HFFc6 (cell line): ENCODE measurements at places on chromosomes 7 and 10.

DNA sequence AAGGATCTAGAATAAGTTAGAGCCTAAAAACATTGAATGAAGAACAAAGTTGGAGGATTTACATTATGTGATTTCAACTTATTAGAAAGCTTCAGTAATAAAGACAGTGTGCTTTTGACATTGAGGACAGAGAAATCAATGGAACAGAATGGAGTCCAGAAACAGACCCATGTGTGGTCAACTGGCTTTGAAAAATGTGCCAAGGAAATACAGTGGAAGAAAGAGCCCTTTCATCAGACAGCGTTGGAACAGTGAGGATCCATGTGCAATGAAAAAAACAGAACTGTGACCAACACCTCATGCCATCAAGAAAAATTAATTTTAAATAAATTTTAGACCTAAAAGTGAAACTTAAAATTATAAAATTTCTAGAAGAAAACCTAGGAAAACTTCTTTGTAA is 50.6 kb upstream of the LRRC18 start:
- DNase-seq, result no peak
- no peak overlapping the region for H3K4me3 ChIP-seq
- H3K4me1 ChIP-seq, result no peaks in the 10 kb centered on the region
- no peaks in the 10 kb centered on the region for H3K36me3 ChIP-seq
- H3K27ac ChIP-seq, result no peak overlapping the region
- H3K27me3 ChIP-seq, result peaks cover 20% of the 10 kb centered on the region

DNA sequence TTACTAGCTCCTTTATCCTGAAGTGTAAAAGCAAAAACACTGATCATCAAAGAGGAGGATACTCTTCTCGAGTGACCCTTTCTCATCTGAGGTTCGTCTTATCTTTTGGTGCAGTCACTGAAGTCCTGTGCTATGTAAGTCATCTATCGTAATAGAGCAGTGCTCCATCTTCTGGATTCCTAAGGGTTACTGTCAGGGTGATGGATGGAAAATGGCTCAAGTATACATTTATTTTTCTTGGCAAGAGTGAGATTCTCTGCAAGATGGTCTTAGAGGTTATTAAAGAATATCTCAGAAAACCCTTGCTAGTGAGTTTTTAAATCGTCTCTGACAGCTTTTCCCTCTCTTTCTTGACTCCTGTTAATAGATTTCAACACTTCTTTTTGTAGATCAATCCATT is 12.4 kb downstream of the PRKG1 start:
- no peak overlapping the region for H3K27ac ChIP-seq
- H3K4me3 ChIP-seq, result no peak overlapping the region
- no peak for DNase-seq
- H3K27me3 ChIP-seq, result no peaks in the 10 kb centered on the region
- H3K4me1 ChIP-seq, result peaks cover 7% of the 10 kb centered on the region; the same call in 1 of the 2 replicates

GRCh38 chr10:49162063-49162462 is 26.1 kb downstream of the TMEM273 start:
- H3K36me3 ChIP-seq, result no peaks in the 10 kb centered on the region
- no peak overlapping the region for H3K27ac ChIP-seq
- no peak overlapping the region for H3K4me3 ChIP-seq
- peaks cover 5% of the 10 kb centered on the region for H3K27me3 ChIP-seq
- H3K4me1 ChIP-seq, result peaks cover 37% of the 10 kb centered on the region
- no peak for DNase-seq

- no peak for DNase-seq
- no peaks in the 10 kb centered on the region for H3K36me3 ChIP-seq
- H3K4me1 ChIP-seq, result no peaks in the 10 kb centered on the region
- no peak overlapping the region for H3K27ac ChIP-seq
- H3K4me3 ChIP-seq, result no peak overlapping the region
- no peaks in the 10 kb centered on the region for H3K27me3 ChIP-seq
These were observed 234.8 kb downstream of the TRIL start for GRCh38 chr7:28723336-28723735.

DNA sequence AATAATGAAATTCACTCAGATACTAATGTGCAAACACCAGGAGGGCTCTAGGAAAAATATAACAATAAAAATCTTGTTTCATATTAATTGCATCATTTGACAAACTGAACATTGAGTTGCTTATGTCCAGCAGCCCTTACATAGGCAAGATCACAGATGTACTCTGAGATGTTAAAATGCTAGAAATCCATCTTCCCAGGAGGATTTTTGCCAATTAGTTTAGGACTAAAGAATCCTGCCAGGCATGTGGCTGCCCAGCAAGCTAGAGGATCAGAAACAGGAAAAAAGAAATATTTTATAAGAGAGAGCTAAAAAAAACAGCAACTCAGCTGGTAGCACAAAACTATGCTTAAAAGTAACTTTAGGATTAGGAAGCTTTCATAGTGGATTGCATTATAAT is 407.8 kb downstream of the NXPH1 start:
- no peak for DNase-seq
- no peak overlapping the region for H3K27ac ChIP-seq
- no peaks in the 10 kb centered on the region for H3K4me1 ChIP-seq
- H3K4me3 ChIP-seq, result no peak overlapping the region
- no peaks in the 10 kb centered on the region for H3K27me3 ChIP-seq
- no peaks in the 10 kb centered on the region for H3K36me3 ChIP-seq

DNA sequence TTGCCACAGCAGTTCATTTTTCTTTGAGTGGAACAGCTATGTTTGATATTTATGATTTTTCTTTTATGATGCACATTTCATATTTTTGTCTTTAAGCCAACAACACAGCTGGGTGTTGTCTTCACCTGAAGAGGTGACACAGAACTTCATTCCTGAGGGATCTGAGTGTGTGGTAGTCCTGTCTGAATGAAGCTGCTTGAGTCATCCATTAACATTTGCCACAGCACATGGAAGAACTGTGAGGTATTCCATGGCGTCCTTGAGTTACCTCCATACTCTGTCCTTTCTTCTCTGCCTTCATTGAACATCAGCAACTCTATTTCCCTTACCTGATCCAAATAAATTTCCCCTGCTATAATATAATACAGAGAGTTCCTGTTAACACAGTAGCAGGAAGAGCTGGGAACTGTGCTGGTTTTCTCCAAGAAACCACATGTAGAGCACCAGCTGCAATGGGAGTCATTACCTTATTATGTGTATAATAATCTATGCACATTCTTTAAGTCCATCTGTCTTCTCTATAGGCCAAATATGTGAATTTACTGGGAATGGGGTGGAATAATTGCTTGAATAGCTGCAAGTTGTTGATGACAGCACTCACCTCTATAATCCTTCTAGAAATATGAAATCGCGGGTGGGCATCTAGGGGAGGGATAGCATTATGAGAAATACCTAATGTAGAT is 72.4 kb upstream of the TAC1 start:
- H3K4me1 ChIP-seq, result no peaks in the 10 kb centered on the region
- H3K27ac ChIP-seq, result no peak overlapping the region

- no peak for DNase-seq
- H3K36me3 ChIP-seq, result peaks cover 6% of the 10 kb centered on the region
- peaks cover 30% of the 10 kb centered on the region for H3K4me1 ChIP-seq
- peaks cover 11% of the 10 kb centered on the region for H3K27me3 ChIP-seq
- no peak overlapping the region for H3K4me3 ChIP-seq
- no peak overlapping the region for H3K27ac ChIP-seq
These were observed 3.5 kb upstream of the DAGLB start for GRCh38 chr7:6451224-6451705.

- no peak overlapping the region for H3K27ac ChIP-seq
- H3K27me3 ChIP-seq, result peaks cover 45% of the 10 kb centered on the region
- H3K36me3 ChIP-seq, result no peaks in the 10 kb centered on the region
- no peak for DNase-seq
- no peaks in the 10 kb centered on the region for H3K4me1 ChIP-seq
- no peak overlapping the region for H3K4me3 ChIP-seq
These were observed 41.3 kb downstream of the PRKAG2 start for GRCh38 chr7:151835636-151836035.

DNA sequence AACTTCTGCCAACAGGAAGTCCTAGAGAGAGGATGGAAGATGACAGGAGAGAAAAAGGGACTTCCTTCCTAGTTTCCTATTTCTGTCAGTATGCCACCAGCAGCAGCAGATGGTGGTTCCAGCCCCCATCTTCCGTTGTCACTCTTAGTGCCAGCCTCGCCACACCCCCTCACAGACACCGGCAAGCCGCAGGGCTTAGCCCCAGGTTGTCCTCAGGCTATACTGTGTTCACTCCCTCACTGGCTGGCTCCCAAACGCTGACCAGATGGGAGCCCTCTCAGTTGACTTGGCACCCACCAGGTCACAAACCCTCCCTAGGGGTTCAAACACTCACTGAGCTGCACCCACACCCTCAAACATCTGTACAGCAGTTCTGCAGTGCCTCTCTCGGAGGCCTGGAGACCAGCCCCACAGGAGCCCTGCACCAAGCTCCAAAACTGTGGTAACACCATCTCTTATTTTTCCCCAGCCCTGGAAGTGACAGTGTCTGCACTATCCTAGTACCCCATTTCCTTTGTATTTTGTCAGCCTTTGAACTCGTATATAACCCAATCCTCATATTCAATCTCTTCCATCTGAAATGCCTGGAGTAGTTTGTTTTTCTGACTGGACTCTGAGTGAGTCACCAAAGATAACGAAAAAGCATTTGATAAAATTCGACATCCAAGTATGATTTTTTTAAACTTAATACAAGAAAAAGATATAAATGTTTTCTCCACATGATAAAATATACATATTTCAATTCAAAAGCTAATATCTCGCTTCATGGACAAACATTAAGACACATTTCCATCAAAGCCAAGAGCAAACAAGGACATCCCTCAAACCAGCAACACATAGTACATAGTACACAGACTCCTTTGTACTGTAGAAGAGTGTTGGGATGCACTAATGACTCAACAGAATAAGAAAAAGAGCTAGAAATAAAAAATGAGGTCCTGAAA is 34.5 kb downstream of the SMURF1 start:
- peak; percentile 31 for DNase-seq
- H3K4me1 ChIP-seq, result peaks cover 88% of the 10 kb centered on the region
- H3K27me3 ChIP-seq, result peaks cover 2% of the 10 kb centered on the region; the same call in 1 of the 2 replicates
- peaks cover 9% of the 10 kb centered on the region; the same call in 1 of the 2 replicates for H3K36me3 ChIP-seq
- peak overlapping the region; percentile 74 for H3K4me3 ChIP-seq

- H3K27ac ChIP-seq, result no peak overlapping the region
- H3K27me3 ChIP-seq, result no peaks in the 10 kb centered on the region
- H3K36me3 ChIP-seq, result no peaks in the 10 kb centered on the region
- DNase-seq, result no peak
- H3K4me3 ChIP-seq, result no peak overlapping the region
These were observed 1002.6 kb downstream of the SORCS3 start for GRCh38 chr10:105643660-105644059.

GRCh38 chr7:139673230-139673629 is 104.6 kb downstream of the HIPK2 start:
- peaks cover 18% of the 10 kb centered on the region for H3K36me3 ChIP-seq
- DNase-seq, result no peak
- no peaks in the 10 kb centered on the region; the same call in 1 of the 2 replicates for H3K27me3 ChIP-seq
- no peak overlapping the region for H3K4me3 ChIP-seq
- no peak overlapping the region for H3K27ac ChIP-seq

- H3K4me1 ChIP-seq, result peaks cover 38% of the 10 kb centered on the region
- no peaks in the 10 kb centered on the region for H3K27me3 ChIP-seq
- DNase-seq, result peak; percentile 54
- peak overlapping the region; percentile 39; the same call in 1 of the 2 replicates for H3K4me3 ChIP-seq
- peak overlapping the region; percentile 77 for H3K27ac ChIP-seq
These were observed 51.4 kb downstream of the BTAF1 start for GRCh38 chr10:91974960-91975359.

GRCh38 chr7:108648989-108649388 is 79.3 kb downstream of the DNAJB9 start:
- no peak for DNase-seq
- H3K27ac ChIP-seq, result no peak overlapping the region
- no peak overlapping the region for H3K4me3 ChIP-seq
- H3K36me3 ChIP-seq, result no peaks in the 10 kb centered on the region
- no peaks in the 10 kb centered on the region for H3K27me3 ChIP-seq

DNA sequence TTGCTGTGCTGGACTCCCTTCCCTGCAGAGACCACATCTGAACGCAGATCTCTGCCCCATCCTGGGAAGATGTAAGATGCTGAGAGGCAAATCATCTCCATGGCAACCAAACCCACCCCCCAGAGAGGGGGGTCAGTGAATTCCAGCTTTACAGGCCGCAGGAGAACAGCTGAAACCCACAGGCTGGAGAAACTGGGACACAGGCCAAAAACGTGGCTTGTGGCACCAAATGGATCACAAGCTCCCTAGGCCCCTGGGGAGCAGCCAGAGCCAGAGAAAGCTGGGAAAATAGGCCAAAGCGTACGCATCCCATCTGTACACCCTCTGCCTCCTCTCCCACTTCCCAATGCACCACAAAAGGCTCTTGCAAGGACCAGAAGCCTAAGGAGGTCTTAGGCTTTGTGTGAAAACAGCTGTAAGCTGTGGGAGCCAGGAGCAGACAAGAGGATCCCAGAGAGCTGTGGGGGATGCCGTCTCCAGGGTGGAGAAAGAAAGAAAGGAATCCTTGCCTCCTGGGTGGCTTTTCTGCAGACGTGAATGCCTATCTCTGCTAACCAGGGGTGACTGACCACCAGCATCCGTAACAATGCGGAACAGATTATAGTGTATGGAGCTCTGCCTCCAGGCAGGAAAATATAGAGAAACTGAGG is 59.5 kb downstream of the TMEM130 start:
- peaks cover 7% of the 10 kb centered on the region; the same call in 1 of the 2 replicates for H3K27me3 ChIP-seq
- peaks cover 9% of the 10 kb centered on the region; the same call in 1 of the 2 replicates for H3K4me1 ChIP-seq
- no peak overlapping the region for H3K4me3 ChIP-seq
- no peaks in the 10 kb centered on the region for H3K36me3 ChIP-seq
- H3K27ac ChIP-seq, result no peak overlapping the region
- no peak for DNase-seq

- H3K27me3 ChIP-seq, result peaks cover 2% of the 10 kb centered on the region
- peaks cover 48% of the 10 kb centered on the region for H3K4me1 ChIP-seq
- H3K36me3 ChIP-seq, result no peaks in the 10 kb centered on the region
- H3K27ac ChIP-seq, result no peak overlapping the region
- no peak for DNase-seq
These were observed 6.4 kb upstream of the KAZALD1 start for GRCh38 chr10:101055411-101055810.

DNA sequence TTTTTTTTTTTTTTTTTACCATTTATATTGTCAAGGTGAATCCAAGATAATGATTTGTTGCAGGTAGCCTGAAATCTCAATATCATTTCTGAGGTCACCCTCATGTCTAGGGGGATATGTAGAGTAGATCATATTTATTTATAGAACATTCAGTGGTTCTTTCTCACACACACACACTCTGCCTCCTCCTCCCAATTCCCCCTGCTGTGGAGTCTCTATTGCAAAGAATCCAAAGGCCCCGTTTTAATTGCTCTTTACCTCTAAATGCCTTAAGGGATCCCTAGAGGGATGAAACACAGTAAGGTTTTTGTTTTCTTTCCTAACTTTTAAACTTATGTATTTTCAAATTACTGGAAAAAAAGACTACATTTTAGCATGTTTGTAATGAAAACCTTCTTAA is 170.0 kb downstream of the PRKG1 start:
- H3K27ac ChIP-seq, result no peak overlapping the region
- no peak overlapping the region for H3K4me3 ChIP-seq
- DNase-seq, result no peak
